ENCODE measurements at places on chromosomes 4 and X.

GRCh38 chr4:81675791-81676393, 204.2 kb upstream of the RASGEF1B start:
- no peak for DNase-seq

DNA sequence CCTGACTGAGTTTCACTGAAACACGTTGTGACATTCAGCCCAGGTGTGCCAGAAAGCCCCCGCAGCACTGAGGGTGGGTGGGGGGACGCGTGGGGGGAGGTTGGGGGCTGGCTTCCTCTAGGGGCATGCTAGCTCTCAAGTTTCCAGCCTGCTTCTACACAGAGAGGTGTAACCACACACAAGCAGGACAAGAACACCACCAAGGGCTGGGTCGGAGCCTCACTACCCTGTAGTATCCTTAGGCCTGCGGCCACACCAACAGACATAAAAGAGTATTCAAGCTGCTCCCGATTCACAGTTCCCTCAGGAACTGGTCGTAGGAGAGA, 1.8 kb downstream of the USP46 start:
- DNase-seq, result no peak

- no peak for DNase-seq
These were observed 5.5 kb downstream of the NEUROG2 start for GRCh38 chr4:112510291-112511092.

GRCh38 chrX:150238632-150239382, 124.3 kb upstream of the MAMLD1 start:
- no peak for DNase-seq

DNA sequence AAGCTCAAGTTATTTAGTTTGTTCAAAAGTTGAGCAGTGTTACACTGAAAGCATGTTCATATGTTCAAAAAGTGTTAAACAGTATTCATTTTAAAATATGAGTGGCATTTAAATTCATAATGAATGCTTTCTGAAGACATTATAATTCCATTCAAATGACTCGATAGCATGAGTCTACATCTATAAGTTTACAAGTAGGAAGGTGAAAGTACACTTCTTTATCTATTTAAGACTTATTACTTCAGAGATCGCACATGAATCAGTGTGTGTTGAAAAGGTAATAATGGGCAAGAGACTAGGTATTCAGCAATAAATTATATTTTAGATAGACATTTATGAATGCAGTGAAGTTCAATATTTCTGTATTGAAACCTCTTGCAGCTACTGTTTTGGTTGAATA, 456.1 kb downstream of the GRXCR1 start:
- no peak for DNase-seq

GRCh38 chr4:53702334-53703266, 111.3 kb upstream of the LNX1 start:
- peak; percentile 62 for DNase-seq

DNA sequence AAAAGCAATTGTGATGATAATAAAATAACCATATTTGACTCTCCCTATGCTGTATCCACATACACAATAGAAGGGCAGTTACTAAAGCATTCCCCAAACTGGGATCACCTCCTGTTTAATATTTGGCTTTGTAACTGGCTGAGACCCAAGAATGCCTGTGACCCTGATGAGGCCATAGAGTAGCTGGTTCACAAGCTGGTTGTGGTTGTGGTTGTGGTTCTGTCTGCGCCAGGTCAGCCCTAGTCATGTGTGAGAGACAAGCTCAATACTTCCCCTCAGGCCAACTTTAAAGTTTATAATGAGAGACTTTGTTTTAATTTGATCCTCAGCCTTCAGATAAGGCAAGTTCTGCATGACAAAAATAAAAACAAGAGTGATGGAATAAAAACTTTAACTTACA, 209.9 kb downstream of the PARM1 start:
- DNase-seq, result no peak

DNA sequence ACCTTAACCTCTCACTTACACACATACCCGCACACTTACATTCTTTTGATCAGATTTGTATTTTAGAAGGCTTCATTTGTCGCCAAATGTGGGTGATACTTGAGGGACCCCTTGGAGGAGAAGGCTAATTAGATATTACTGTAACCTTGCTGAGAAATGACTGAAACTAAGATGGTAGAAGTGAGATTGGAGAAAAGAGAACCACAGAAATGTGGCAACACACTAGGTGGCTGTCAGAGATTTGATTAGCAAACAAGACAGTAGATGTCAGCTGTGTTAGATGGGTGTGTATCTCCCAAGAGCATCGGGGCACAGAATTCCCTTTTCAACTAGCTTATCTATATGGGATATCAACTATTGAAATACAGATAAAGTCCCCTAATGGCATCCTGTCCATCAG, 149.3 kb upstream of the FABP2 start:
- no peak for DNase-seq

DNA sequence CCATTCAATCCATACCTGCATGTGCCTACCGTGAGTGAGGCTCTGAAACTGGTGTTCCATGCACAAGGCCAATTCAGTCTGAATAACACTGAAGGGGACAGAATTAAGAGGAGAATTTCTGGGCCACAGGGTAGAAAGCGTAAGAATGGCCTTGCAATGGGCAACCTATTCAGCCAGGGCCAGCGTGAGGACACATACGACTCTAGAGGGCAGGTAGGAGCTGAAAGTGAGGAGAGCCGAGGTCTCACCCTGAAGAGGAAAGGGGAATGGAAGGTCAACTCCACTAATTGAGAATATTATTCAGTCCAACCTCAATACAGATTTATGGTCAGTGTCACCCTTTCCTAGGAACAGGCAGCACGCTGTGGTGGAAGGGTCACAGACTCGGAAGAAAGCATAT, 202.2 kb downstream of the TRIML1 start:
- no peak for DNase-seq

GRCh38 chr4:150219841-150220240, 141.6 kb downstream of the DCLK2 start:
- no peak for DNase-seq

DNA sequence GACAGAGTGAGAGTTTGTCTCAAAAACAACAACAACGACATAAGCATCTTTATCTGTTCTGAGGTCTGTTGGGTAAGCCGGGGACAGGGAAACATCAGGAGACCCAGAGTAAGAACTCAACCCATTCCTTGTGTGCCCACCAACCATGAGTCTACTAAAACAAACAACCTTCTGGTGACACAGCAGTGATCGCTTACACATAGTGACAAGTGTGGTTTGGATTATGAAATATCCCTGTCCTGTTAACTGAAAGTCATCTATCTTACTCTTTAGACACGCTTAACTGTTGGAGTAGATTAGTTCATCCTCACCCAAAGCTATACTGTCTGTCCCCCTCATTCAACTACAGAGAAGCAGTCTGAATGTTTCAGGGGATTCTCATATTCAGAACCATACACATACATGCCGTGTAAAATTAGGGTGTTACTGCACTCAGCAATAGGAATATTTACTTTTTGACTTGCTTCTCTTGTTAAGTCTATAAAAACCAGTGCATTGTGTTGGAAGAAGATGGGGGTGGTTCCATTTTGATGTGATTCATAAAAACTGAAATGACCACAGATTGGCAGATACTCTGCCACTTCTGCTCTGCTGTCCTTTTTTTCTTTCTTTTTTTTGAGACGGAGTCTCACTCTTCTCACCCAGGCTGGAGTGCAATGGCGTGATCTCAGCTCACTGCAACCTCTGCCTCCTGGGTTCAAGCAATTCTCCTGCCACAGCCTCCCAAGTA, 27.4 kb downstream of the PHKA2 start:
- no peak for DNase-seq

- DNase-seq, result no peak
These were observed 194.0 kb upstream of the NUDT6 start for GRCh38 chr4:123116412-123116811.

GRCh38 chrX:37796805-37797204, 16.9 kb downstream of the CYBB start:
- DNase-seq, result peak; percentile 25

DNA sequence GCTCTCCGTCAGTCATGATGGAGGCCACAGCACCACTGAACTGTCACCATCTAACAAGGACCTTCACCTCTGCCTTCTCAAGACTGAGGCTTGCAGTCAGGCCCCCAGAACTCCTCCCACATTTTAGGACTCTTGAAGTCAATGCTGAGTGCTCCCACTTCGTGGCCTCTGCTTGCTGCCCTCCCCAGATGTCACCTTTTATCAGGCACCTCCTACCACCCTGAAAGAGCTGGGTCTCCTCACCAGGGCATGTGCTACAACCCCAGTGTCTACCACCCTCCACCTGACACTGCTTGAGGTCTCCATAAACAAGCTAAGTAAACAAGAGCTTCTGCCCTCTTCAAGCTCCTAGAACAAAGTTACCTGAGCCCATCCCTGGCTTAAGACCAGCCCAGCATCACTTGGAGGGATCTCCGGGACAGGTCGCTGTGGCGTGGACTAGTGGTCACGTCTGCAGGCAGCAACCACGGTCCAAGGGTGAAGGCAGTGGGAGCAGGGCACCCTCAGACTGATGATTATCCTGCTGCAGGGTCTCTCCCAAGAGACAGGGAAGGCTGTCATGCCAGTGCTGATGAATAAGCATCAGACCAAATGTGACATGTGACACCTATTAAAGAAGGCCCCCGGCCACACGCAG, 7.7 kb upstream of the FAM53A start:
- no peak for DNase-seq

- DNase-seq, result no peak
These were observed at the start of gene FAM149A for GRCh38 chr4:186104114-186104889. TSS of gene FAM149A (plus strand) at chr4:186104704.

DNA sequence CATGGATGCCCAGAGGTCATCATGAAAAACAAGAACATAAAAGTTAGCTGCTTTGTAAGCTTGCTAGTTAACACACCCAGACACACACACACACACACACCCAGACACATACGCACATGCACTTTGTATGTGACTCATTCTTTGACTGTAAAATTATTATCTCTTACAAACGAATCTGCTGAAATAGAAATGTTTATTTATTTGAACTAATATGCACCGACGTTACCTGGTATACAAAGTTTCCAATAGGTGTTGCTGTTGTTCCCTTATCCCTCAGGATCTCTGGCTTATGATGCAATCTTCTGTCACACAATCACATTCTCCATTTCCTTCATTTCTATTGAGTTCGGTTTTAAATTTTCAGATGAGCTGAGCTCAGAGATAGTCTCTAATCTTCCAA, 209.3 kb downstream of the PTTG2 start:
- DNase-seq, result no peak

DNA sequence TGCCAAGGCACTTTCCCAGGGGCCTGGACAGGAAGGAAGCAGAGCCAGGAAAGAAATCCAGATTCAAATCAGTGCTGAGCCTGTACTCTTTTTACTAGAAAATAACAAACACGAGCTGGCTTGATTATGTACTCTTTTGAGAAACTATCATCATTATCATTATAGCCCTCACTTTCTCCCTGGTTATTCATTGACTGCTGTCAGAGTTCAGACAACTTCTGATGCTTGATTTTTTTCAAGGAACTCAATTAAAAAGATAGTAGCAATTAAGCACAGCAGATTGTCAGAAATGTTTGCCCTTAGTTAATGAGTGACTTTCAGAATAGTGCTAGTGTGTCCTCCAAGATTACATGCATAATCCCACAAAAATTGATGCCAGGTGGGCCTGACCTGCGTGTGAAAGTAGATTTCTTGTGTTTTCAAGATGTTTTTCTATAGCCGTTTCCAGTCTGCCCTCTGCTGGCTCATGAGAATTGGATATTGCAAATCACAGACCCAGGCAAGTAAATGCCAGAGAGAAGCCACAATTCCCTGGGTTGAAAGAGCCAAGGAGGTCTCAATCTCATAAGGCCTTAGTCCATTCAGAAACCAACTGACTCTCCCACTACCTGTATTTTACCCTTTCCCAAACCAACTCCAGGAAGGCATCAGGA, 14.3 kb upstream of the PNPLA4 start:
- DNase-seq, result no peak

GRCh38 chr4:171891038-171891437, 77.8 kb downstream of the GALNTL6 start:
- no peak for DNase-seq

DNA sequence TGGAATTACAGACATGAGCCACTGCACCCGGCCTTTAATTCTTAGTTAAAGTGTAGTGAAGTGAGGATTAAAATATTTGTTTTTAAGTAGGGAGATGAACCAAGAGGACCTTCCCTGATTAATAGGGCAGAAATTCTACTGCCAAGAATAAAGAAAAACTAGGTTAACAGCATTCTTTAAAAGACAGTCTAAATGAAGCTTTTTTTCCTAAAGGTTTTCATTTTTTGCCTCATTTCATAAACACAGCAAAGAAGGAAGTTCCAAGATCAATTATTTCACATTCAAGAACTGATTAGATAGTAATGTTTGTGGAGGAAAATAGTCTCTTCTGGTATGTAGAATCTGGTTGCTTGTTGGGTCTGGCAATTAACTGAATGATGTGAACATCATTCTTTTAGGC, 112.1 kb upstream of the ARSJ start:
- DNase-seq, result no peak

- no peak for DNase-seq
These were observed 110.1 kb downstream of the NHSL2 start for GRCh38 chrX:72020788-72021187.

GRCh38 chr4:74932832-74933561, at the start of gene PARM1:
TSS of gene PARM1 (plus strand) at chr4:74933116. CDS start at chr4:74933328, 212 bp downstream.
- DNase-seq, result peak; percentile 85

- no peak for DNase-seq
These were observed 214.8 kb downstream of the SPATA18 start for GRCh38 chr4:52265781-52266525.

DNA sequence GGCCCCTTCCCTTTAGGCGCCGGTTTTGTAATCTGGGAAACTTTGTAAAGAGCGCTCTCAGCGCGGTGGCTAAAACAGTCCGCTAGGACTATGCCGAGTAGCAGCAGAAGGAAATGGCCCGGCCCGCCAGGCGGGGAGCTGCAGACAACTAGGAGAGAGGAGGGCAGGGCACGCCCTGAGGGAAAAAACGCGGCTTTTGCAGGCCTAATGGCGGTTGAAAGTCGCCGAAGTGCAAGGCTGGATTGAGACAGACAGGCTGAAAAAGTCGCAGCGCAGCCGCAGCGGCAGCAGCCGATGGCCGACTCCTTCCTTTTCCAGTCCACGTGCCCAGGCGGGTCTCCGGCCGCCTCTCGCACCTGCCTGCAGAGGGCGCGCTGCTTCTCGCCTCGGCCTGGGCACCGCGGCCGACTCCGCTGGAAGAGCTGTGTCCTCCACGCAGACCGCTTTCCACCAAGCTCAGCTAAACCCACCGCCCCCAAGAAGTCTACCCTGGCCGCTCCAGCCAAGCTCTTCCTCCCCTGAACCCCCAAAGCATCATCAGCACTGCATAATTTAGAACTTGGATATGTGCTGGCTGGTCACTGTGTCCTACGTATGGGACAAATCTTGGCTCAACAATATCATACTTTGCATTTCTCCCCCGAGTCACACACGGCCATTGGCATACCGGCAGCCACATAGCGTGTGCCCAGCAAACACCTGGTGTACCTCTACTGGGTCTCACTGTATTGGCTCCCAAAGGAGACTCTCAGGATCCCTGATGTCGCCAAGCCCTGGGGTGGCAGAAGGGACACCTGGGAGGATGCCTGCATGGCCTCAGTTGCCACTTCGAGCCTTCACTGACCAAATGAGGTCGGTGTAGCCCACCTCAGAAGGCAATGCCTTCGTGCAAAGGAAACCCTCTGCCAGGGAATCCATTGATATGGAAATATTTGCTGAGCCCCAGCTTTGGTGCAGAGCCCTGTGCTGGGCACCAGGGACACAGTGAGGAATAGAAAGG, 14.5 kb downstream of the SLC25A5 start:
- DNase-seq, result no peak

All from dorsolateral prefrontal cortex (tissue), 122 donors.